Bone marrow (tissue), 2 donors: ENCODE measurements at places on chromosomes 5 and 9.

- no peak for DNase-seq
These were observed 60.0 kb downstream of the TMOD1 start for GRCh38 chr9:97561501-97561900.

GRCh38 chr9:130997925-130998596 lies 10.9 kb upstream of the LAMC3 start:
- DNase-seq = peak; percentile 31

- no peak for DNase-seq
These were observed 31.4 kb upstream of the MYOT start for GRCh38 chr5:137836298-137836697.

DNA sequence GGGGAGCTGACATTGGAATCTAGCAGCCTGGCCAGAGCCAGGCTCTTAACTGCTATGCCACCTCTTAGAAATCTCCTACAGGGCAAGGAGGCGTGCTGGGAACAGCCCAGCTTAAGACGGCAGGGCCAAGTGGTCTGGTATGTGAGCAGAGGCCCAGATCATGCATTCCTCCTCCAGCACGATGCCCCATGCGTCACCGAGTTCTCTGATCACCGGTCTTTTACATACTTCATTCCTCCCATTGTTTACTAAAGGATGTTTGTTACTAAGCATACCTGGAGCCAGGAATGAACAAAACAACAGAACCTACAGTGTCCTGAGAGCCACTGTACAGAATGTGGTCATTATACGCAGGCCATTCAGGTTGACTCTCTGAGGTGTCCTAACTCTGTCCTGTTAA lies 73.8 kb downstream of the TRIO start:
- DNase-seq = no peak

DNA sequence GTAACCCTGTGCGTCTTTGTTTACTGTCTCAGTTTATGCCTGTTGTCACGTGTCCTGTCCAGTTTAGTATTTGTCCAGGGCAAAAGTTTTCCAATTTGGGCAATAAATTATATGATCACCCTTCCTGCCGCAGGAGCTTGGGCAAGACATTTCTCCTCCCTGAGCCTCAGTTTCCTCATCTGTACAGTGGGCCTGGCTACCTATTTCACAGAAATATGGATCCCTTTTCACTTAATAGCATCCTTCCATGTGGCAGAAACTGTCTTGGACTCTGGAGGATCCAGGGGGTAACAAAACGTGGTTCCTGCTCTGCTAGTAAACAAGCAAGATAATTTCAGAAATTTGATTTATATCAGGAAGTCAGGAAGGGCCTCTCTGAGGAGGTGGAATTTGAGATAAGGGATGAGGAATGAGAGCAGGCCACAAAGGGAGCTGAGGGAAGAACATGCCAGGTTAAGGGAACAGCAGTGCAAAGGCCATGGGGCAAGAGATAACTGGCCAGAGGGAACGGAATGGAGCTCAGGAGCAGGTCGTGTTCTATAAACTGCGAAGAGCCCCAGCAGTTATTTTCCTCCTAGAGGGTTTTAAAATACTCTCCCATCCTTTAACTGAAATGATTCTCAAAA lies 15.1 kb upstream of the PPARGC1B start:
- DNase-seq = no peak

DNA sequence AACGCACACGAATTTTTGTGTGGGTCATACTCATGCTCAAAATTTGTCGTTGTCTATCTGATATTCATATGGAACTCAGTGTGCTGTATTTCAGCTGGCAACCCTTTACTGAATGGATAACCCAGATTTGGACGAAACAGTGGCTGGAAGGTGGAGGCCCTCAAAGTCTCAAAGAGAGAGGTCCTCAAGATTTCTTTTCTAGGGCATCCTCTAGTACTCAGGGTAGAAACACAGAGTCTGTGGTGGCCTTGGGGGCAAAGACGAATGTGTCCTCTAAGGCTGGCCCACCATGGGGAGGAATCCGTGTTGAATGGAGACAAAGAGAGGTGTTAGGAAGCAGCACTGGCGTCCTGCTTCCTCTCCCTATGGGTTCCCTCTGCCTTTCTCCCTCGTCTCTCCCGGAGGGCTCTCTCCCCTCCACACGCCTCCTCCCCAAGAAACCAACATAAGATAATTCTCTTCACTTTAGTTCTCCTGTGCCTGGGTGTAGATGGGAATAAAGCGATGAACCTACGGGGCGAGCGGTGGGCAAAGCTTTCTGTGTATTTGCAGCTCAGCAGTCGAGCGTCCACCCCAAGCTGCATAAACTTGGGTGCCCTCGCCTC lies 333.7 kb downstream of the CWC27 start:
- peak; percentile 43 for DNase-seq

DNA sequence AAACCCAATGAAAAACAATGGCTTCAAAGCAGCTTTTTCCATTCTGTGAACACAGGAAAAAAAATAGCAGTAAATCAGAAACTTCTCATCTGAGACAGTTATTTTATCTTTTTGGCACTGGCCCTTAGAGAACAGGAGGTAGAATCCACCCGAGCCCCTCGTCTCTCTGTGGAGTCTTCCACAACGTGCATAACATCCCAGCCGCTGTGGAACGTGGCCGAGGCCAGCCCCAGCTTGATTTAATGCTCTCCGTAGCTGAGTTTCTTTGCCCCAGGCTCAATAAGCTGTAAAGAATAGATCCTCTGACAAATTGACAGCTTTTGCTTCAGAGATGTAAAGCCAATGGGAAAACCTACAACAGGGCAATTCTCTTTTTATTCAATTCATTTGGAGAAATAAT lies 107.9 kb upstream of the DAP start:
- DNase-seq = no peak

GRCh38 chr5:140114341-140115185 lies 654 bp downstream of the PURA start:
- no peak for DNase-seq
